ENCODE measurements at places on chromosomes 6 and 20. TPM values are rescaled to one million over a fixed set of nuclear protein-coding genes. Genes with fewer than 3 reads are reported as not detected.

The NNAT gene
- 10.7 TPM for total RNA-seq

The RIPOR2 gene
- not detected for total RNA-seq

The GUCA1A gene
- total RNA-seq, result 0.22 TPM

The GLP1R gene
- total RNA-seq, result not detected

The GSTA1 gene
- not detected for total RNA-seq

The MUCL3 gene
- not detected for total RNA-seq

The MRAP2 gene
- 5.8 TPM for total RNA-seq

The GDAP1L1 gene
- not detected for total RNA-seq

The FAM50B gene
- total RNA-seq, result 10.0 TPM

The KHDC1L gene
- total RNA-seq, result not detected

The LBP gene
- not detected for total RNA-seq

The PRDM1 gene
- total RNA-seq, result 4.8 TPM

The ATAT1 gene
- 20.2 TPM for total RNA-seq

The C20orf144 gene
- total RNA-seq, result not detected

The MOCS1 gene
- 10.3 TPM for total RNA-seq

The PSMB9 gene
- 6.3 TPM for total RNA-seq

The OLIG3 gene
- total RNA-seq, result not detected

The SNTA1 gene
- total RNA-seq, result 6.1 TPM

The NOX3 gene
- not detected for total RNA-seq

The ZBTB46 gene
- total RNA-seq, result 4.3 TPM

The HTR1E gene
- not detected for total RNA-seq

All from endothelial cell of umbilical vein (primary cell).